Adrenal gland (tissue), 19 donors: ENCODE measurements at places on chromosomes 4 and X. TPM values are rescaled to one million over a fixed set of nuclear protein-coding genes. Genes with fewer than 3 reads are reported as not detected.

Gene CXCL11
- total RNA-seq = 0.98 TPM

Gene CXCL6
- not detected for total RNA-seq

Gene XAGE1A
- total RNA-seq = not detected

Gene NHS
- total RNA-seq = 12.5 TPM

Gene PGAM4
- total RNA-seq = 0.42 TPM

Gene EOLA2
- 32.9 TPM for total RNA-seq

Gene CTBP1
- total RNA-seq = 155 TPM

Gene FREM3
- not detected for total RNA-seq

Gene EMCN
- 86.1 TPM for total RNA-seq

Gene RTL3
- not detected for total RNA-seq

Gene PAGE2
- not detected for total RNA-seq

Gene ADAM29
- total RNA-seq = not detected

Gene TEX13C
- total RNA-seq = not detected

Gene TLR6
- 2.8 TPM for total RNA-seq

Gene ADH4
- not detected for total RNA-seq

Gene FGFBP2
- total RNA-seq = 2.9 TPM

Gene L1CAM
- total RNA-seq = 0.52 TPM

Gene OCIAD1
- total RNA-seq = 123 TPM

Gene GYG2
- total RNA-seq = 13.4 TPM

Gene GAGE13
- not detected for total RNA-seq

Gene GAGE12J
- not detected for total RNA-seq

Gene C4orf50
- total RNA-seq = not detected

Gene ANKRD50
- total RNA-seq = 9.1 TPM

Gene COL4A6
- total RNA-seq = 0.14 TPM

Gene NEK1
- 6.6 TPM for total RNA-seq

Gene SSX1
- 0.29 TPM for total RNA-seq

Gene OPRPN
- not detected for total RNA-seq

Gene FAM236C
- total RNA-seq = not detected

Gene ADH6
- total RNA-seq = not detected

Gene TDO2
- 1.3 TPM for total RNA-seq

Gene RASGEF1B
- 8.6 TPM for total RNA-seq

Gene BEND2
- not detected for total RNA-seq

Gene OTOP1
- total RNA-seq = not detected

Gene HADH
- total RNA-seq = 113 TPM

Gene KIAA1210
- total RNA-seq = 1.1 TPM

Gene TBC1D8B
- total RNA-seq = 18.4 TPM

Gene ANKRD17
- 55.5 TPM for total RNA-seq

Gene SPACA5
- total RNA-seq = not detected

Gene ARR3
- not detected for total RNA-seq

Gene PPP1R2C
- not detected for total RNA-seq

Gene BMX
- 1.8 TPM for total RNA-seq

Gene TAF7L
- total RNA-seq = not detected

Gene MAGEB10
- not detected for total RNA-seq

Gene SSX2B
- total RNA-seq = not detected

Gene FGF2
- total RNA-seq = 0.85 TPM
